ENCODE measurements at places on chromosomes 2 and 18. TPM values are rescaled to one million over a fixed set of nuclear protein-coding genes. Genes with fewer than 3 reads are reported as not detected.

DNA sequence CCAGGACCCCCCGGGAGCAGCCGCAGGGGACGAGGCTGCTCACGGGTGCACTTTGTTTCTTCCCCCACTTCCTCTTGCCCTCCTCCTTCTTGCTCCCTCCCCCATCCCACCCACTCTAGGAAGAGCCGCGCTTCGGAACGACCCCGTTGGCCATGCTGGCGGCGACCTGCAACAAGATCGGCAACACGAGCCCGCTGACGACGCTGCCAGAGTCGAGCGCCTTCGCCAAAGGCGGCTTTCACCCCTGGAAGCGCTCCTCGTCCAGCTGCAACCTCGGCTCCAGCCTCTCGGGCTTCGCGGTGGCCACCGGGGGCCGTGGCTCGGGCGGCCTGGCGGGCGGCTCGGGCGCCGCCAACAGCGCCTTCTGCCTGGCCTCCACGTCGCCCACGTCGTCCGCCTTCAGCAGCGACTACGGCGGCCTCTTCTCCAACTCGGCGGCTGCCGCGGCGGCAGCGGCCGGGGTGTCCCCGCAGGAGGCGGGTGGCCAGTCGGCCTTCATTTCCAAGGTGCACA, 1.3 kb downstream of the SP9 start:
- no peak for DNase-seq

Gene MRPL53
- polyA plus RNA-seq: 50.4 TPM

DNA sequence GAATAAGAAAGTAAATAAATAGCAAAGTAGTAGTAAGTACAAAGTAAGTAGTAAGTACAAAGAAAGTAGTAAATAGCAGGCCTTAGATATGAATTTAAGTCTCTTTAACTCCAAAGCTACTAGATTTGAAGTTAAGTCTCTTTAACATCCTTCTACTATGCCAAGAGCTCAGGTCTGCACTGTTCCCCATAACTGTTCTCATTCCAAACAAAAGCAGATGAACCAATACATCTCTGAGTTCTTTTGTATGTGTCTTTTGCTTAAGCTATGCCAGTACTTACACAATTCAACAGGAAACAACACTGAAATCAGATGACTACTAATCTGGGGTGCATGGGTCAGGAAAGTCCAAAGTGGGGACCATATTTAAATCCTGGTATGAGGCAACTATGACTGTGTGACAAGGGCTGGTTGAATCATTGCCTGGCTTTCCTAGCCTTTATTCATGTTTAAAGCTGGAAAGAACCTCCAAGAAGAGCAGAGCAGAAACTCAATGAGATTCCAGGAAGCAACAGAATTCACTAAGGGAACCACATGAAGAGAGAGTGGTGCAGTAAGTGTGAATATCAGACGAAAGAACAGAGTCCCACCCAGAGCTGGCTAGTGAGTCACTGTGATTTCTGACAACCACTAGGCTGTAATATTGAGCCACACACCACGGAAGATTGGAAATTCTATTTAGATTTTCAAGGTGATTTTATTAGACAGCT, 51.0 kb upstream of the CYP26B1 start:
- DNase-seq: no peak

GRCh38 chr2:96326990-96327820, 2.1 kb downstream of the ITPRIPL1 start:
- no peak for DNase-seq

DNA sequence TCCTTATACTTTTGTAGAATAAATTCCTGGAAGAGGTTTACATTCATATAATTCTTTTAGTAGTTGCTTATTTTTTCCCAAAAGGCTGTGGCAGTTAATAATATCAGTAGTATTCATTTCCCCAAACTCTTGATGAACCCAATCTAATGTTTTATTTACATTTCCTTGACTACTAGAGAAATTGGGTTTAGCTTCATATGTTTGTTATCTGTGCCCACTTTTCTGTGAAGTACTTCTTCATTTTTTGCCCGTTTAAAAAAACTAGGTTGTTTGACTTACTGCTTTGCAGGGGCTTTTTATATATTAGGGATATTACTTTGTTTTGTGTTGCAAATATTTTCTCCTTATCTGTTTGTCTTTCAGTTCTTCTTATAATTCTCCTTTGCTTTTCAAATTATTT, 17.2 kb downstream of the RALB start:
- no peak for DNase-seq

Gene CNTNAP5
- polyA plus RNA-seq: not detected

Gene TUBA3E
- polyA plus RNA-seq: not detected

Gene DSG2
- polyA plus RNA-seq: 51.5 TPM

DNA sequence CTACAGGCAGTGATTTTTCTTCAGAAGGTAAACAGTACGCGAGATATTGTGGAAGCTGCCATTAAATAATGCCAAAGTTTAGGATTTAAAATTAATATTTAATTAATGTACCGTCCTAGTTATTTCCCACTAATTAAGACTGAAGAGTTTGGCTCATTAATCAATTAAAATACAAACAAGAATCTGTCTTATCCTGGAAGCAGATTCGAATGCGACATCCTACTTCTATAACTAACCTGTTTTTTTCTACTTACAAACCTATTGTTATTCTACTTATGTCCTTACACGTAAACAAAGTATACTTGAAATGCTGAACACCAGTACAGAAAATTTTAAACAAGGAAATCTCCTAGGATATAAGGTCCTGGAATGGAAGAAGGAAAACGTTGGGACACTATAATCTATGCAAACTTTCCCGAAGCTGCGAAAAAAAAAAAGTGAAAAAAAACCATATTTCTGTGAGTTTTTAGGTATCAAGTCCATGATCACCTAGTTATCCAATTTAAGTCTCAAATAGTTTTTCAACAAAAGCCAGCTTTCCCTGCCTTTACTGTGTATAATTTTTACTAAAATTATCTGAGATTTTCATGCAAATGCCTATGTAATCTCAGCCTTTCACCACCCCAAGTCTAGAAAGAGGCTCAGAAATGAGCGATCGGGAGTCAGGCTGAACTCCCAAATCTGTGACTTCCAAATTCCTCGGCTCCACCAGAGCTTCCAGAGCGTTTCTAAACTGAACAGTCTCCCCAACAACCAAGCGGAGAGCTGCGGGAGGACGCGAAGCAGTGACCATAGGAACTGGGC, 1.2 kb upstream of the C2orf15 start:
- DNase-seq: no peak

DNA sequence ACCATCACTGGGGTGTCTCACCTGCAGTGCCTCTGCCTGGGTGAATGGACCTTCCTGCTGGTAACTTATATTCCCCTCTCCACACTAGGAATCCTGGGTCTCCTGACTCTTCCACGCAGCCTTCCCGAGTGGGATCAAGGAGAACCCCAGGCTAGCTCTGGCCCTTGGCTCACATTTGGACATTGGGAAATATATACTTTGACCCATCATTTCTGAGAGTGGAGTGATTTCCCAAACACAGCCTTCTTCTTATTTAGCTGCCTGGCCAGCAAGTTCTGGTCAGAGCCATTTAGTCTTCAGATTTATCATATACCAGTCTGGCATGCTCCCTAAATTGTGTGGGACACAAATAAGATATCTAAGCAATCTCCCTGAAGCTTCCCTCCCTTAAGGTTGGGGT, 146.8 kb upstream of the PGAP1 start:
- DNase-seq: no peak

Gene THUMPD2
- polyA plus RNA-seq: 27.9 TPM

Gene TCF7L1
- 39.4 TPM for polyA plus RNA-seq

DNA sequence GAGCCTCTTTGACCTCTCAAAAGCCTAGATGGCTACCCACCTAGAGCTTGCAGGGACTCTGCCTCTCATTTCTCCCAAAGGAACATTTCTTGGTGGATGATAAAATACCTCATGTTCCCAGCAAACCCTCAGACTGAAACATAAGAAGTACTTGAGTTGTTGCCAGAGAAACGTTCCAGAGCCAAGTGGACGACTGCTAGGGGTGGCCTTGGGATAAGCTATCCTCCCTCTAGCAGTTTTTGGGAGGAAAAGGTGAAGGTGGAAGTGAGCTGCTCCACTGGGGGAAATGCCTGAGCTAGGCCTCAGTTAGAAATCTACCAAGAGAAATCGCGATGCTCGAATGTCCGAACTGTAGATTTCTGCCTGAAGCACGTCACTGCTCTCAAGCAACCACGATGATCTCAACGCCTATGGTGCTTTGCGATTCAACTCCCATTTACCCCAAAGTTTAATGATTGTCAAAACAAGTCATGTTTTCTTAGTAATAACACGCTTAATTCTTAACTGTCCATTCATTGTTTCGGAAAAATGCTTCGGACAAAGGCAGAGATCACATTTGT, 91.5 kb downstream of the CCBE1 start:
- no peak for DNase-seq

Gene KRTCAP3
- polyA plus RNA-seq: 7.4 TPM

Gene ABCB11
- 0.13 TPM for polyA plus RNA-seq

Gene IL18R1
- polyA plus RNA-seq: 1.8 TPM

DNA sequence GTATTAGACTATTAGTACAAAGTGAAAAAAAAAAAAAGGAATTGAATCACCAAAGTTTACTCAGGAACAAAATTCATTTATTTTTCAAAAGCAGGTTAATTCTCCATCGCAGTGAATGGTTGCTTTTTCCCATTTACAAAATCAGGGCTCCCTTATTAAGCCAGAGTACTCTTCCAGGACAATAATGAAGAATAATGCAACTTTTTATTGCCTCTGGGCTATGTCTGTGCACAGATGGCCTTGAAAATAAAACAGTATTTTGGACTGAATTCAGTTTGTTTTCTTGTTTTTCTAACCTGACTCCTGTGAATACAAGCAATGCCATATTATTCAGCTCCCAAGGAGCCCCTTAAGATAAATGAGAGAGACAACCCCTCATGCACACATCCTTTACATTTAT, 246.8 kb downstream of the KCNS3 start:
- DNase-seq: no peak

Gene HOXD13
- polyA plus RNA-seq: 0.09 TPM

- no peak for DNase-seq
Measured at GRCh38 chr2:153967248-153967973, 95.7 kb downstream of the GALNT13 start.

Gene CAVIN2
- 44.7 TPM for polyA plus RNA-seq

Gene APLF
- 3.3 TPM for polyA plus RNA-seq

DNA sequence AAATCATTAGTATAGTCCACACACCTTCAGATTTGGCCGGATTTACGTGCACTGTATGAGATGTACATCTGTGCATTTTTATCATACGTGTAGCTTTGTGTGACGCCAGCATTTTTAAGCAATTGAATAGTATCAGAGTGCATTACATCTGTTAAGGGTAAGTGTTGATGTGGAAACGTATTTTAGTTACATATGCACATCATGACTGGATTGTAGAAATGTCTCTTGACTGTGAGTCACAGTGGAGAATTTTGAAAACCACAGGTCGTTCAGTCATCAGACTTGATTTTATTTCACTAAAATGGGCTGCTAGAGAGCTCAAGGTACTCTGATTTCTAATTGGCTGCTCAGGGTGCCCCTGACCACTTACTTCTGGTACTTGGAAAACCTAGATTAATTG, 5.4 kb upstream of the GPBAR1 start:
- DNase-seq: no peak

DNA sequence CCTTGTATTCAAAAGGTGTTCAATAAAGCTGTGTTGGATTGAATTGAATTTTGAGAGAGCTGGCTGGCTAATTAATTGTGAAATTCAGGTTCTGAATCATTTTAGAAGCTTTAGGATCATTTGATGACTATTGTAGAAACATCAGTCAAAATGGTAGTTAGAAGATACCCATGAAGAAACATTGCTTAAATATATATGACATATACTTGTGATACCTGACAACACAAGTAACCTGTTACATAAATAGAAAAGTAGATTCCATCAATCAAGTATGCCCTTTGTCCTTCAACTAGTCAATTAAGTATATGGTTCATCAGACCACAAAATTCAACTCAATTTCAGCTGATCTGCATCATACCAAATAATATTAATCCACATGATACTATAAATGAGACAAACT, 185.6 kb downstream of the PID1 start:
- DNase-seq: no peak

Gene SKA1
- polyA plus RNA-seq: 5.7 TPM

- no peak for DNase-seq
Measured at GRCh38 chr18:6255116-6255705, 159.5 kb downstream of the L3MBTL4 start.

GRCh38 chr18:9691235-9691634, 16.9 kb upstream of the RAB31 start:
- DNase-seq: no peak

DNA sequence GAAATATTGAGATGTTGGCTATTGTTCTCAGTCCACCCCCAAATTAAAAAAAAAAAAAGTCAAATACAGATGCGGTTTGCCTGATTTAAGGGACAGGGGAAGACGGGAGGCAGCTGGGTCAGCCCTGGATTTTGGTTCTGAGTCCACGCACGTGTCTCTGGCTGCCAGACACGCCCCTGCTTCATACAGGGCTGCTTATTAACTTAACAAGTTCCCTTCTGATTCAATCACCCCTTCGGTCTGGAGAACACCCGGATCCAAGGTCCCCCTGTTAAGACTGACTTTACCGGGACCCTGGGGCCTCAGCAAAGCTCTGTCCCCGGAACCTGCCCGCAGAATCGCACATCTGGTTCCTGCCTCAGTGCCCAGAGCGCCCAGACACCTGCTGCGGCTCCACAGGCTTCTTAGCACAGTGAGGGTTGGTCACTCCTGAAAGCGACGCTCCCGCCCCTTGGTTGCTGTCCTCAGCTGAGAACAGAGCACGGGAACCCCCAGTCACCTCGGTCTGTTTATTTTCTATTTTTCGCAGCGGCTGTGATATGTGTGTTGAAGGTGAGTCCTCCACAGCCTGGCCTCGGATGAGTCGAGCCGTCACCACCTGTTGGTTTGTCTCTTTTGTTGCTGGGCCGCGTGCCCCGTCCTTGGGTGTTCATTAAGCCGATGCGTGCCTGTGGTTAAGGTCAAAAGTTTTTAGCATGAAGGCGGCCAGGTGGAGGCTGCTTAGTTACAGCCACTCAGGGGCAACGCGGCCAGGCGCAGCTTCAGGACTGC, 57.2 kb downstream of the RTP5 start:
- DNase-seq: no peak

Gene OSR1
- polyA plus RNA-seq: 4.5 TPM

Gene ABCG5
- 0.76 TPM for polyA plus RNA-seq

Gene TOGARAM2
- 0.62 TPM for polyA plus RNA-seq

Gene IL36RN
- polyA plus RNA-seq: not detected

DNA sequence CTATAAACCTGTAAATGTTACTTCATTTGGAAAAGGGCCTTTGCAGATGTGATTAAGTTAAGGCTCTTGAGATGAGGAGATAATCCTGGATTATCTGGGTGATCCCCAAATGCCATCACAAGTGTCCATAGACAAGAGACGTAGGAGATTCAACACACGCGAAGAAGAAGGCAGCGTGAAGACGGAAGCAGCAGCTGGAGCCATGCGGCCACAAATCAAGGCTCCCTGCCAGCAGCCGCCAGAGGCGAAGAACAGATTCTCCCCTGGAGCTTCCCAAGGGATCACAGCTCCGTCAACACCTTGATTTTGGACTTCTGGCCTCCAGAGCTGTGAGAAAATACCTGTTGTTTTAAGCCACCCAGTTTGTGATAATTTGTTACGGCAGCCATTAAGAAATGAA, 11.0 kb upstream of the VAPA start:
- DNase-seq: no peak

Measured in left renal cortex interstitium (tissue), 4 donors.